ENCODE measurements at places on chromosomes 13 and 19. TPM values are rescaled to one million over a fixed set of nuclear protein-coding genes. Genes with fewer than 3 reads are reported as not detected.

- DNase-seq, result no peak
Observed at GRCh38 chr13:43246382-43246781, 223.0 kb downstream of the DNAJC15 start.

DNA sequence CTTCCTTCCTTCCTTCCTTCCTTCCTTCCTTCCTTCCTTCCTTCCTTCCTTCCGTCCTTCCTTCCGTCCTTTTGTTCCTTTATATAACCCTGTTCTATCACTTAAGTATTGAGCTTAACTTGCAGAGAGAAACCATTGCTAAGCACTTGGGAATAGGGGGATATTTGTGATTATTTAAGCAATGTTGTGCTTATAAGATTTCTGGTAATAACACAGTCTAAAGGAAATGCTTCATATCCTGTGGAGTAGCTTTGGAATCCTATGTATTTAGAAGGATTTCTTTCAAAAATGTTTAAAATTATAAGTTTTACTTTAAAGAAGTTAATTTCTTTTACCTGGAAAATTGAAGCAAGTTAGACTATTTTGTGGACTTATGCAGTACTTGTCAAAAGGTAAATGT, 209.8 kb downstream of the PCCA start:
- no peak for DNase-seq

- DNase-seq, result no peak
Observed at GRCh38 chr13:50094615-50095293, 79.5 kb downstream of the KCNRG start.

- no peak for DNase-seq
Observed at GRCh38 chr13:49669735-49670309, 21.5 kb downstream of the EBPL start.

GRCh38 chr13:33752597-33752996, 65.4 kb upstream of the RFC3 start:
- no peak for DNase-seq

GRCh38 chr13:65913173-65913572, 1317.0 kb downstream of the PCDH9 start:
- no peak for DNase-seq

DNA sequence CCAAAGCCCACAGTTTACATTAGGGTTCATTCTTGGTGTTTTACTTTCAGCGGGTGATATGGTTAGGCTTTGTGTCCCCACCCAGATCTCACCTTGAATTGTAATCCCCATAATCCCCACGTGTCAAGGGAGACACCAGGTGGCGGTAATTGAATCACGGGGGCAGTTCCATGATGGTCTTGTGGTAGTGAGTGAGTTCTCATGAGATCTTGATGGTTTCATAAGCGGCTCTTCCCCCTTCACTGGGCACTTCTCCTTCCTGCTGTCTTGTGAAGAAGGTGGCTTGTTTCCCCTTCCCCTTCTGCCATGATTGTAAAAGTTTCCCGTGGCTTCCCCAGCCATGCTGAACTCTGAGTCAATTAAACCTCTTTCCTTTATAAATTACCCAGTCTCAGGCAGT, 12.0 kb downstream of the FPR2 start:
- no peak for DNase-seq

- DNase-seq, result no peak
Observed at GRCh38 chr13:94708031-94708859, 4.1 kb downstream of the SOX21 start.

DNA sequence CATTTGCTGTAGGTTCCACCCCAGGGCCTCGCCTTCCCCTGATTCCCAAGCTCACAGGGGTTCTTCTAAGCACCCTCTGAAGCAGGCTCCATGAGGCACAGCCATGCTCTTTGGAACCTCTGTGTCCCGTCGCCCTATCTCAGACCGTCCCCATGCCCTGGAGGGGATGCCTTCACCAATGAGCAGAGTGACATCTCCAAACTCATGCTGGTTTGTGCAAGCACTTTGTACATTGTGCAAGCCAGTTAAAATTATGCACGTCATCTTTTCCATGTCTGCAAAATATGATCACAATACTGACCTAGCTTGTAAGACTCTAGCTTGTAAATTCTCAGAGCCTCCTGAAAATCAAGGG, 46.5 kb upstream of the RAP2A start:
- DNase-seq, result no peak

DNA sequence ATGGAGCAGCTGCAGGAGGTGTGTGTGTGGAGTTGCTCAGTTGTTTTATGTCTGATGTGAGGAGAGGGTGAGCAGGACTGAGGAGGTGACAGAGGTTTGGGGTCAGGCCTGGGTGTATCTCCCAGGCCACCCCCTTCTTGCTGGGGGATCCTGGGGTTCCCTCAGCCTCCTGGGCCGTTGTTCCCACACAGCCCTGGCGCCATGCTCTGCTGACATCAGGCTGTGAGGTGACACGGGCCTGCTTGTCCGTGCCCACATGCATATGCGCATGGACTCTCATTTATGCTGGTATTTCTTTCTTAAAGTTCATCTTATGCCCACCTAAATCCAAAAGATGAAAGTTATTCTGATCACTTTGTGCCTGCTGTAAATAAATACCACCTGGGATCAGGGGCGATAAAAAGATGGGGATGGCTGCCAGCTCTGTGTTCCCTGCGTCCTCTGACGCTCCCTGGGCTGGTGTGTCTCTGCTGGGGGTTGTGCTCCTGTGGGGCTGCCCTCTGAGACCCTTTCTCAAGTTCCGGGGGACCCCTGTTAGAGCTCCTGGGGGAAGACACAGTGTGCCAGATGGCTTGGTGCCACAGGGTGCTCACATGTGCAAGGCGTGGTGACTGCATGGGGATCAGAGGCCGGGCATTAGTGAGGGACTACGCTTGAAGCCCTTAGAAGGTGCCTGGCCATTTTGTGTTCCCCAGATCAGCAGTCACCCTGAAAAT, 12.6 kb downstream of the NAXD start:
- no peak for DNase-seq

DNA sequence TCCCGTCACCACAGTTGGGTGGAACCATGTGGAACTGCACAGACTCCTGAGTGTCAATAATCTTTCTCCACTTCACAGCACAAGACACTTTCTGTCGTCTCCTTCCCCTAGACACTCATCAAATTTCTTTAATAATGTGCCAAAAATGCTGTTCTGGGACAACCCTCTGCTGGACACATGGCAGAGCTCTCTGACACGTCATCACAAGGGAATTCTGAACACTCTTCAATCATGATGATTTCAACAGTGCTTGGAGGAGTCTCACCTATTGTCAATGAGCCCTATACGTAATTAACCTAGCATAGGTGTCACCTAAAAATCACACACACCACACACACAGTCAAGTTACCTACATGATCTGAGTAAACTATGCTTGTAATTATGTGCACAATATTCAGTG, 141.3 kb downstream of the STOML3 start:
- DNase-seq, result no peak

GRCh38 chr19:29761575-29762232, 46.6 kb upstream of the C19orf12 start:
- DNase-seq, result no peak

DNA sequence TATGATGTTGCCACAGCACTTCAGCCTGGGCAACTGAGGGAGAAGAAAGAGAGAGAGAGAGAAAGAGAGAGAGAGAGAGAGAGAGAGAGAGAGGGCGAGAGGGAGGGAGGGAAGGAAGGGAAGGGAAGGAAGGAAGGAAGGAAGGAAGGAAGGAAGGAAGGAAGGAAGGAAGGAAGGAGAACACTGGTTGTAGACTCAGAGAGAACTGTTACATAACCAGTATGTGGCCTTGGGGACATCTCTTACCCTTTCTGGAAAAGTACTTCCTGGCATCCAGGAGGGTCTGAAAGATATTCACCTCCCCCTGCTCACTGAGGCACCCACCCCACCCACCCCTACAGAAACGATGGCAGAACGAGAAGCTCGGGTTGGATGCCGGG, 2.7 kb upstream of the ARHGEF1 start:
- DNase-seq, result no peak

- DNase-seq, result no peak
Observed at GRCh38 chr13:40792284-40793051, 3.1 kb downstream of the SLC25A15 start.

GRCh38 chr19:48671446-48671995, 1.3 kb downstream of the NTN5 start:
- DNase-seq, result no peak

- DNase-seq, result no peak
Observed at GRCh38 chr19:35789195-35789977, 14.0 kb downstream of the ARHGAP33 start.

GRCh38 chr19:35306473-35307246, 14.7 kb downstream of the MAG start:
- DNase-seq, result no peak

DNA sequence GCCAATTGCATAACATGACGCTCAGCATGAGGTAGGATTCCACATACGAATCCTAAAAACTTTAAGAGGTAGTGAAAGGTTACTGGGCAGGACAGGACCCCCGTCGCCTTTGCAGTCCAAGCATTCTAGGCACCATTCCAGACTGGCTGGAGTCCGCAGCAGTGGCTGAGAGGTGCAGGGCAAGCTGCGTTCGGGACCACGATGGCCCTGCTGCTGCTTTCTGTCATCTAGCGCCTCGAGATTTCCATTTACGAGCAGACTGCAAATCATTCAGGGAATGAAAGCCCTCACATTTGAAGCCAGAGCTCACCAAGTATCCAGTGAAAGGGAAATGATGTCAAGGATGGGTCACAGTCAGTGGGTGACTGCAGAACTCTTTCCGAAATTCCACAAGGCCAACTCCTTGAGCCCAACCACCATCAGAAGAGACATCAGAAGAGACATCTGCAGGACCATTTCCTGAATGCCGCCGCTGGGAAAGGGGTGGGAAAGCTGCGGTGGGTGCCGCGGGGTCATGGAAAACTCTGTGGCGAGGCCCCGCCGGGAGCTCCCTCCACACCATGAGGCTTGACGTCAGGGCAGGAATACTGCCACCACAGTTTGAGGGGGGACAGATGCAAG, 88.3 kb downstream of the COL4A1 start:
- DNase-seq, result no peak

Gene SERPINE3
- not detected for polyA plus RNA-seq

Gene CACNG7
- polyA plus RNA-seq, result not detected

Gene PRRG2
- not detected for polyA plus RNA-seq

Gene DIRAS1
- polyA plus RNA-seq, result 0.13 TPM

Gene KLK8
- not detected for polyA plus RNA-seq

Gene EBI3
- polyA plus RNA-seq, result 7.9 TPM

Gene POLR2I
- polyA plus RNA-seq, result 96.0 TPM
